ENCODE measurements at places on chromosomes 12 and 14. TPM values are rescaled to one million over a fixed set of nuclear protein-coding genes. Genes with fewer than 3 reads are reported as not detected.

Gene GPX2
- total RNA-seq, result not detected

Gene BATF
- total RNA-seq, result 6.4 TPM

Gene ARHGAP5
- total RNA-seq, result 298 TPM

Gene RARG
- 51.4 TPM for total RNA-seq

Gene CD163
- 15.2 TPM for total RNA-seq

Gene B4GALNT1
- total RNA-seq, result 3.8 TPM

Gene IGFBP6
- total RNA-seq, result 762 TPM

Gene ADAMTS20
- total RNA-seq, result 1.2 TPM

Gene ZNF891
- total RNA-seq, result 8.5 TPM

Gene NUMB
- total RNA-seq, result 46.8 TPM

Measured in uterus (tissue), 4 donors.